ENCODE measurements at places on chromosomes 16 and 17. TPM values are rescaled to one million over a fixed set of nuclear protein-coding genes. Genes with fewer than 3 reads are reported as not detected.

RFFL gene
- 10.5 TPM for total RNA-seq

CHD9NB gene
- total RNA-seq = 2.6 TPM

CRYBA1 gene
- total RNA-seq = not detected

SOST gene
- not detected for total RNA-seq

CDH3 gene
- not detected for total RNA-seq

TAT gene
- not detected for total RNA-seq

KCNH4 gene
- not detected for total RNA-seq

MYH2 gene
- total RNA-seq = 0.23 TPM

GPR139 gene
- total RNA-seq = not detected

HES7 gene
- total RNA-seq = not detected

SMIM22 gene
- not detected for total RNA-seq

HOXB4 gene
- total RNA-seq = 0.86 TPM

BEAN1 gene
- total RNA-seq = not detected

NUP93 gene
- 160 TPM for total RNA-seq

ADAD2 gene
- total RNA-seq = not detected

SEPTIN12 gene
- total RNA-seq = not detected

KRTAP1-4 gene
- not detected for total RNA-seq

ADAMTS18 gene
- not detected for total RNA-seq

CRHR1 gene
- not detected for total RNA-seq

DRC3 gene
- total RNA-seq = 1.3 TPM

PTX4 gene
- total RNA-seq = not detected

TMED6 gene
- total RNA-seq = not detected

MYADML2 gene
- total RNA-seq = not detected

YPEL3 gene
- total RNA-seq = 1.5 TPM

CES5A gene
- not detected for total RNA-seq

MMP28 gene
- not detected for total RNA-seq

RDM1 gene
- total RNA-seq = 2.5 TPM

MARVELD3 gene
- not detected for total RNA-seq

CES3 gene
- total RNA-seq = 1.9 TPM

KRT33B gene
- total RNA-seq = 0.17 TPM

RANBP10 gene
- 1.8 TPM for total RNA-seq

FOXO3B gene
- not detected for total RNA-seq

ALOX15B gene
- total RNA-seq = not detected

DPEP2NB gene
- not detected for total RNA-seq

KCNH6 gene
- total RNA-seq = not detected

Measured in MG63 (cell line).